ENCODE measurements at places on chromosomes 12 and 14. TPM values are rescaled to one million over a fixed set of nuclear protein-coding genes. Genes with fewer than 3 reads are reported as not detected.
A peak's percentile ranks its signal among the peaks of the same experiment; 100 is the strongest.

The ATP23 gene
- 5.1 TPM for total RNA-seq

The TFCP2 gene
- 25.7 TPM for total RNA-seq

The CLMN gene
- total RNA-seq, result 15.8 TPM

The HOXC13 gene
- total RNA-seq, result 1.5 TPM

The CIT gene
- total RNA-seq, result 73.9 TPM

The GALNT16 gene
- total RNA-seq, result 16.3 TPM

- H3K4me3 ChIP-seq, result no peak overlapping the region
- no peak for DNase-seq
- peaks cover 49% of the 10 kb centered on the region for H3K4me1 ChIP-seq
Measured at GRCh38 chr12:1117371-1117770, 126.3 kb downstream of the ERC1 start.

- DNase-seq, result no peak
- H3K27ac ChIP-seq, result no peak overlapping the region
- H3K36me3 ChIP-seq, result no peaks in the 10 kb centered on the region
- H3K4me1 ChIP-seq, result peaks cover 14% of the 10 kb centered on the region
- no peak overlapping the region for H3K4me3 ChIP-seq
Measured at GRCh38 chr12:91009319-91009950, 4.7 kb upstream of the EPYC start.

- H3K27me3 ChIP-seq, result peaks cover 80% of the 10 kb centered on the region
- no peak overlapping the region for H3K4me3 ChIP-seq
- no peak for DNase-seq
Measured at GRCh38 chr14:93707475-93707874, 80.8 kb downstream of the PRIMA1 start.

DNA sequence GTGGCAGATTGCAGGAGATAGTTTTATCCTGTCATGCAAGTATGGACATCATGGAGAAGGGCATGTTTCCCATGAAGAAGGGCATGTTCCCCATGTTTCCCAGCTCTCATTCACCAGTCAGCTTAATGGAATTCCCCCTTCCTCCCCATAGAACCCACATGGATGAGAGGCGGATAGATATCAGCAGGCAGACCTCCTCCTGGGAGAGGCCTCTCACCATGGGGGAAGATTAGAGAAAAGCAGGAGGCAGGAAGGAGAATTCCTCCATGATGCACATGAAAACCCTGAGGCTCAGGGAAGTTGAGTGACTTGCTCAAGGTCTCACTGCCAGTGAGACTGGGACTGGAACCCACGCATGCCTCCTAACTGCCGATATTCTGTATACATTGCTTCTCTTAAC, 92.9 kb upstream of the FOXN3 start:
- H3K27ac ChIP-seq, result no peak overlapping the region
- H3K27me3 ChIP-seq, result peaks cover 3% of the 10 kb centered on the region
- H3K4me1 ChIP-seq, result no peaks in the 10 kb centered on the region
- no peak overlapping the region for H3K4me3 ChIP-seq
- H3K36me3 ChIP-seq, result no peaks in the 10 kb centered on the region

DNA sequence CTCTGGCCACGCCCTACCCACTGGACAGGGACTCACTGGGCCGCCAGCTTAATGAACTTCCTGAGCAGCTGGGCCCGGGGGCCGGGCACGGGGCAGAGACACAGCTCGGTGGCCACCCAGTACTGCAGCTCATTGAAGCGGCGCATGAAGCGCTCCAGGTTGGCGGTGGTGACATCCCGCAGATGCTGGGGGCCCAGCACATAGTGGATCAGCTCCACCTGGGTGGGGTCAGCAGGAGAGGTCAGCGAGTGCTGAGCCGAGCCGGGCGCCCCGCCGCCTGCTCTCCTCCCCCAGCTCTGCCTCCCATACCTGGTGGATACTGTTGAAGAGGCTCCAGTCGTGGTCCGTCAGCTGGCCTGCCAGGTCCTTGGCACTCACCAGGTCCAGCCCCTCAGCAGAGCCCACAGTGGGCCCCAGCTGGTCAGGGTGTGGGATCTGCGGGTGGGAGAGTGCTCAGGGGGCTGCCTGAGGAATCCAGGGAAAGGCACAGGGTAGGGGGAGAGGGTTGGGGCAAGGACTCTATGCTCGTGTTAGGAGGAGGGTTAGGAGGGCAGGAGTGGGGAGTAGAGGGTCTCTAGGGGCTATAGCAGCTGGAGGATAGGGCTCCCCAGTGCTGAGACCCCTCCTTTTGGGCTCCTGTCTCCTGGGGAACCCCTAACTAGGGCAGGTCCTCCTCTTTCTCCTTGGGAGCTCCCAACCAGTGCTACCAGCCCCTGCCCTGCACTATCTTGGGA, 15.5 kb upstream of the ENDOU start:
- DNase-seq, result no peak
- no peak overlapping the region for H3K4me3 ChIP-seq
- H3K4me1 ChIP-seq, result peaks cover 8% of the 10 kb centered on the region
- H3K36me3 ChIP-seq, result no peaks in the 10 kb centered on the region
- no peaks in the 10 kb centered on the region for H3K27me3 ChIP-seq
- no peak overlapping the region for H3K27ac ChIP-seq

- no peak overlapping the region for H3K27ac ChIP-seq
- no peaks in the 10 kb centered on the region for H3K36me3 ChIP-seq
- H3K4me1 ChIP-seq, result no peaks in the 10 kb centered on the region
- peaks cover 15% of the 10 kb centered on the region for H3K27me3 ChIP-seq
- no peak for DNase-seq
Measured at GRCh38 chr14:94473666-94474410, 2.2 kb downstream of the SERPINA9 start.

GRCh38 chr14:26128931-26129671, 468.7 kb downstream of the NOVA1 start:
- H3K27me3 ChIP-seq, result no peaks in the 10 kb centered on the region
- H3K27ac ChIP-seq, result no peak overlapping the region
- H3K36me3 ChIP-seq, result no peaks in the 10 kb centered on the region
- H3K4me1 ChIP-seq, result no peaks in the 10 kb centered on the region
- DNase-seq, result no peak

- H3K36me3 ChIP-seq, result no peaks in the 10 kb centered on the region
- no peak for DNase-seq
- H3K27me3 ChIP-seq, result no peaks in the 10 kb centered on the region
Measured at GRCh38 chr12:20549108-20549719, 145.9 kb upstream of the SLCO1C1 start.

- H3K27me3 ChIP-seq, result no peaks in the 10 kb centered on the region
- no peak overlapping the region for H3K4me3 ChIP-seq
- peaks cover 72% of the 10 kb centered on the region for H3K36me3 ChIP-seq
- no peaks in the 10 kb centered on the region for H3K4me1 ChIP-seq
- DNase-seq, result no peak
- no peak overlapping the region for H3K27ac ChIP-seq
Measured at GRCh38 chr14:102951034-102951433, 28.6 kb downstream of the AMN start.

DNA sequence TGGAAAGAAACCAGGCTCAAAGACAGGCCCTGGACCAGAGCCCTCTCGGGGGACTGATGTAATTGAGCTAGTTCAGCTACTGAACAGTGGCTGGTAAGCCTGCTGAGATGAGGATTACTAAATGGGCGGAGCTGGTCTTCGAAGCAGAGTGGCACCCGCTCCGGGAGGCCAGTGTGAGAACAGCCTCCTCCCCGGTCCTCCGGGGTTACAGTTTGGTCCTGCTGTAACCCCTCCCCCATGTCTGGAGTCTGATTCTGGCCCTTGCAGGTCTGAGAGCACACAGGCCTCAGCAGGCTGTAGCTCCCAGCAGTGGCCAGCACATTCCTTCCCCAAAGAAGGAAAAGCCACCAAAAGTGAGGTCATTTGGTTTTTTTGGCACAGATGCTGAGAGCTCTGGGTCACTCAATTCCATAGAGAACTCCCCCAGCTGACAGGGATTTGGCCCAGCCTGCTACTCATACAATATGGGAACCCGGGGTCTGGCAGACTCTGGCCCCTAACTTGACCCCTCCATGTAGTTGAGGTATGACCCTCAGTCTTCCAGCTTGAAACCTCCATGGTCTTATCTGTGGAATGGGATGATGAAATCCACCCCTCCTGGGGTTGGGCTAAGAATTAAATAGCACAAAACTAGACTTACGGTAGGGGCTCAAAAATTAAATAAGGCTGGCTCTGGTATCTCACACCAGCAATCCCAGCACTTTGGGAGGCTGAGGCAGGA, 39.0 kb downstream of the ACTN1 start:
- peak overlapping the region; percentile 40 for H3K27ac ChIP-seq
- no peaks in the 10 kb centered on the region for H3K27me3 ChIP-seq
- peaks cover 78% of the 10 kb centered on the region for H3K4me1 ChIP-seq
- DNase-seq, result peak; percentile 80

DNA sequence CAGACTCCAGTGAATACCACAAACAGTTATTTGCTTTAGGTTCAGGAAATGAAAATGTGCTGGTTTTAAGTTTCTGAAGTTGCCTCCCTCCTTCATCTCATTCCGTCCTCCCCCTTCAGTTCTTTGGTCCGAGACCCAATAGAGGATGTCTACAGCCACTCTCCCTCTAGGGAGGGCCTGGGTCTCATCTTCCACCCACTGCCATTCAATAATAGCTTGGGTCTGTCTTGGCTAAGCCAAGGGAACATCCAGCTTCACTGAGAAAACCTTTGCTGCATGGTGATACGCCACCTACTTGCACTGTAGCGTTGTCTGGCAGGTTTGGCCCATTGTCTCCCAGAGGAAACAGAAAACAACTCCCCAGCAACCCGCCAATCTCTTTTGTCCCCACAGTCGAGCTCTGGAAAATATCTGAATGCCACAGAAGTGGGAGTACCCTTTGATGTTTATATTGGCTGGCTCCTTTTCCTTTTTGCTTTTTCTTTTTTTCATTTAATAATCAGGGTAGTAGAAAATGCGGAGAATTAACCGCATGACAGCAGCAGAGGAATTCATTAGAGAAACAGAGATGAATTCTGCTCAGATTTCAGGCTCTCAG, 380.1 kb downstream of the RAD51B start:
- no peaks in the 10 kb centered on the region for H3K36me3 ChIP-seq
- no peak overlapping the region for H3K27ac ChIP-seq
- no peak overlapping the region for H3K4me3 ChIP-seq
- no peak for DNase-seq
- no peaks in the 10 kb centered on the region for H3K4me1 ChIP-seq

GRCh38 chr14:24052656-24053547, 1.1 kb downstream of the CARMIL3 start:
- no peak overlapping the region for H3K27ac ChIP-seq
- DNase-seq, result no peak
- H3K36me3 ChIP-seq, result no peaks in the 10 kb centered on the region
- H3K27me3 ChIP-seq, result peaks cover 36% of the 10 kb centered on the region
- H3K4me3 ChIP-seq, result no peak overlapping the region

DNA sequence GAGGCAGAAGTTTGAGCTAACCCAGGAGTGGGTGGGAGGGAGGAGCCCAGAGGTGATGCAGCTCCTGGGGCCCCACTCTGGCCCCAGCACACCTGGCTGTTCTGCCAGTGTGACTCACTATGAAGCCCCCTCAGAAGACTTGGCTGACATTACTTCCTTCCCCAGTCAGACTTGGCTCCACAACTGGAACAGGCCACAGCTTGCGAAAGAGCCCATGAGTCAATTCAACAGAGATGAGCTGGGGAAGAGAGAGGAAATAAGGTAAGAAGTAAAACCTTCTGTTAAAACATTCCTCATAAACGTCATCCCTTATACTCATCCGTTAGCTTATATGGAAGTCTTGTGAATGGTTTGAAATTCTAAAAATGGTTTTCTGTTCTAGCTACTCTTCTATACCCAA, 245.9 kb downstream of the ADAMTS20 start:
- peak; percentile 64 for DNase-seq
- peaks cover 8% of the 10 kb centered on the region for H3K4me1 ChIP-seq
- H3K4me3 ChIP-seq, result no peak overlapping the region
- H3K27ac ChIP-seq, result peak overlapping the region; percentile 30
- H3K27me3 ChIP-seq, result no peaks in the 10 kb centered on the region

DNA sequence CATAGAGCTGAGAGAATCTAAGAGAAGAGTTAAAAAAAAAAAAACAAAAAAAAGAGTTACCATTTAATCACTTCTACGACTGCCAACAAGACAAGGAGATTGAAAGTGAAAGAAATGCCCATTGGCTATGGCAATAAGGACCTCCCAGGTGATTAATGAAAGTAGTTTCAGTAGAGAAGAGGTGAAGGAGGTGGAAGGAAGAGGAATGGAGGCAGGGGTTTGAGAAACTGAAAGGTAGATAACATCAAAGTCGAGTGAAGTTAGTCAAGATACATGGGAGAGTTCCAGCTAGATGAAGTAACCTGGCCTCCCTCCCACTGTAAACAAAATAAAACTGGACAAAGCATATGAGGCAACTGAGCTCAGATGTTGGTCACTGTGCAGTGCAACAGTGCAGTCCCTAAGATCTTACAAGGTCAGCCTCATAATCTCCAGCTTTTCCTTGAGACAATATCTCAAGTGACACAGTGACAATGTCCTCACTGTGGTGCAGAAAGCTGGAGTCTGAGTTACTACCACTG, 118.0 kb upstream of the CCDC198 start:
- H3K4me1 ChIP-seq, result no peaks in the 10 kb centered on the region
- H3K27ac ChIP-seq, result no peak overlapping the region
- H3K36me3 ChIP-seq, result no peaks in the 10 kb centered on the region

- H3K4me1 ChIP-seq, result no peaks in the 10 kb centered on the region
- no peak for DNase-seq
- H3K27ac ChIP-seq, result no peak overlapping the region
- H3K27me3 ChIP-seq, result peaks cover 6% of the 10 kb centered on the region
- no peak overlapping the region for H3K4me3 ChIP-seq
- no peaks in the 10 kb centered on the region for H3K36me3 ChIP-seq
Measured at GRCh38 chr12:23757541-23757962, 191.9 kb downstream of the SOX5 start.

- H3K4me1 ChIP-seq, result peaks cover 21% of the 10 kb centered on the region
- DNase-seq, result no peak
- peak overlapping the region; percentile 86 for H3K4me3 ChIP-seq
- H3K27me3 ChIP-seq, result no peaks in the 10 kb centered on the region
- H3K27ac ChIP-seq, result peak overlapping the region; percentile 77
Measured at GRCh38 chr14:64987438-64987767, 708 bp downstream of the FNTB start.

DNA sequence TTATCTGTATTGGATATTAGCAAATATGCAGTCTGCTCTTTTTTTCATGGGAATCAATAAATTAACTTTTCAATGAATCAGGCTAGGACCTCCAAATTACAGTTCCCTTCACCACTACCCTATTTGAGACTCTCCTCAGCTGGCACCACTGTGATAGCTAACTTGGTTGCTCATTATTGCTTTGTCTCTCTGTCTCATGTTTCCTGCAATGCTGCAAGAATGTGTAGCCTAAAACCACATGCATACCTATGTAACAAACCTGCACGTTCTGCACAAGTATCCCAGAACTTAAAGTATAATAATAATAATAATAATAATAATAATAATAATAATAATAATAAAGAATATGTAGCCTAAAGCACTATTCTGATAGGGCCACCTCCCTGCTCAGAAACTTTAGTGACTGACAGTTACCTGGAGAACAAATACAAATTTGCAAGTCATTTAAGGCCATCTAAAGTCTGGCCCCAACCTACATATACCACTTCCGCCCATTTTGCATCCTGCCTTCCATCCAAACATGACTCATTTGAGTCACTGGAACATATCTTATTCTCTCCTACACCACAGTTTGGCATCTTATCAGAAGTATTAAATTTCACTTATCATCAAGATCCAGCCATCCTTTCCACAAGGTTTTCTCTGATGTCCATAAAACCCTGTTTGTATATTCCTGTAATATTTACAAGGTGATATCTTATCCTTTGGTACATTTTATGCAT, 215.1 kb downstream of the LRRK2 start:
- no peaks in the 10 kb centered on the region for H3K36me3 ChIP-seq
- peak; percentile 1 for DNase-seq
- H3K4me1 ChIP-seq, result no peaks in the 10 kb centered on the region
- H3K27ac ChIP-seq, result no peak overlapping the region
- no peak overlapping the region for H3K4me3 ChIP-seq

Data from PC-9 (cell line).